ENCODE measurements at places on chromosomes 13 and 19.

- DNase-seq: no peak
Measured at GRCh38 chr19:58261600-58261967, 17.2 kb upstream of the ZNF8 start.

- DNase-seq: peak; percentile 46
Measured at GRCh38 chr19:6632002-6632621, 37.8 kb downstream of the TNFSF14 start.

GRCh38 chr19:3167533-3168272, 10.9 kb upstream of the S1PR4 start:
- DNase-seq: no peak

GRCh38 chr13:32175307-32175706, 139.9 kb downstream of the ZAR1L start:
- no peak for DNase-seq

DNA sequence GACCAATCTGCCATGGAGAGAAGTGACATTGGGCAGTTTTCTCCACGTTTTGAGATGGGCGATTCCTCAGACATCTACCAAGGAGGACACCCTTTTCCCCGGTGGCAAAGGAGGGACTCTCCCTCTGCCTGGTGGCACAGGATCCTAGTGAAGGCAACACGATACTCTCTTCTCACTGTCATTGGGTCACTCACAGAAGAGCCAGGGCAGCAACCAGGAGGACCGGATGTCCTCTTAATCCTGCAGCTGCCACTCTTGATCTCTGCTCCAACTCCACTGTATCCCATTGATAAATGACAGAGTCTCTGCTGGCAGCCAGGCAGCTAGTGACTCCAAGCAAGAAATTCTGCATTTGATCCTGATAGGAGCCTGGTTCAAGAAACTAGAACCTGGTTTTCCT, 42.2 kb downstream of the COL4A2 start:
- DNase-seq: no peak
